Neural crest cell (in vitro differentiated cells): ENCODE measurements at places on chromosomes 1 and 21. TPM values are rescaled to one million over a fixed set of nuclear protein-coding genes. Genes with fewer than 3 reads are reported as not detected.

LCE2A gene
- total RNA-seq = not detected in 2 replicates

BEND5 gene
- 18.0 and 18.2 TPM in 2 replicates for total RNA-seq

DRAXIN gene
- 9.7 TPM in 2 replicates for total RNA-seq

SAMD11 gene
- total RNA-seq = 0.14 TPM in 1 of 2 replicates, not detected in the other

ZNF326 gene
- total RNA-seq = 42.9 and 43.8 TPM in 2 replicates

L1TD1 gene
- total RNA-seq = 10.1 and 11.5 TPM in 2 replicates

CRYBG2 gene
- total RNA-seq = 3.8 and 6.3 TPM in 2 replicates

OR2G6 gene
- not detected in 2 replicates for total RNA-seq

TENT5C gene
- total RNA-seq = 1.3 and 1.4 TPM in 2 replicates

CCNL2 gene
- total RNA-seq = 249 and 261 TPM in 2 replicates

DNA sequence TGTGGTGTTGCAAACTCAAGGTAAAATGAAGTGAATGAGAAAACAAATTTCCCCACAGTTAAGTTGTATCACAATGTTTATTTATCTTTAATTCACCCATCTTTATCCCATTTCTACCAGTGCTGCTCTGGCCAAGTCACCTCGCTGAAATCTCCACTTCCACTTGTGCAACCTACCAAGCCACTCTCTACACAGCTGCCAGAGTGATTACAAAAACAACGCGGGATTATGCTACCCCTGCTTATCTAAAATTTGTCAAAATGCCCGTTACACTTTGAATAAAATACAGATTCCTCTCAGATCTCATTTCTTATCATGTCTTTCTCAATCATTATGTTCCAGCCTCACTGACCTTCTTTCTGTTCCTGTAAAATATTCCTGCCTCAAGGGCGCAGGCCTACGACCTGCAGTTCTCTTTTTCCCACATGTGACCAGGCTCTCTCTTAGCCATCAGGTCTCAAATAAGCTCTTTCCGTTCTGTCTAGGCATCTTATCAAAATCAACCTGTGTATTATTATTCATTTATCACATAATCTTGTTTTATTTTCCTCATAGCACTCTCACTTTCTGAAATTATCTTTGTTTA, 95.6 kb downstream of the NTMT2 start:
- no peak overlapping the region for H3K4me3 ChIP-seq
- peaks cover 3% of the 10 kb centered on the region for H3K4me1 ChIP-seq
- H3K27me3 ChIP-seq = no peaks in the 10 kb centered on the region
- DNase-seq = no peak

DNA sequence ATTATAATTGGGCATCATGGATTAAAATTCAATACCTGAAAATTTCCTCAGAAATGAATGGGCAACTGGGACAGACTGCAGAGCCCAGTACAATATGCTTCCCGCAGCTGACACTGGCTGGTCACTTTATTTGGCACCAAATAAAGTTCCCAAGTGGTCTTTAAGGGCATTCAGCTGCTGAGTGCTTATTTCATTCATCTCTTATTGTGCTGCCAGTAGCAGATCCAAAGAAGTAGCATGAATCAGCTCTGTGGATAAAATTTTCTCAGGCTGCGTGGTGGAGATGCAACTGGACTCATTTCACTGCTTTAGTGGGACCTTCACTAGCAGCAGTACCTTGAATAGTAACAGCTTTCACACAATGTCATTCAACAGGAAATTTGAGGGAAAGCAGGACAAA, 226.3 kb upstream of the ADGRL2 start:
- no peak overlapping the region for H3K27ac ChIP-seq
- H3K4me1 ChIP-seq = peaks cover 24% of the 10 kb centered on the region
- no peaks in the 10 kb centered on the region for H3K36me3 ChIP-seq
- no peak for DNase-seq
- H3K4me3 ChIP-seq = no peak overlapping the region

GRCh38 chr1:17587693-17588047, 48.2 kb downstream of the ARHGEF10L start:
- H3K27ac ChIP-seq = peak overlapping the region; percentile 43
- DNase-seq = no peak
- peaks cover 4% of the 10 kb centered on the region for H3K36me3 ChIP-seq
- H3K27me3 ChIP-seq = no peaks in the 10 kb centered on the region

GRCh38 chr1:186030453-186030852, 296.3 kb downstream of the HMCN1 start:
- H3K4me3 ChIP-seq = no peak overlapping the region
- no peak for DNase-seq
- H3K27ac ChIP-seq = no peak overlapping the region

- no peaks in the 10 kb centered on the region for H3K27me3 ChIP-seq
- no peak overlapping the region for H3K4me3 ChIP-seq
- no peak overlapping the region for H3K27ac ChIP-seq
- H3K4me1 ChIP-seq = peaks cover 9% of the 10 kb centered on the region
These were observed 8.7 kb downstream of the PARK7 start for GRCh38 chr1:7970246-7970645.

DNA sequence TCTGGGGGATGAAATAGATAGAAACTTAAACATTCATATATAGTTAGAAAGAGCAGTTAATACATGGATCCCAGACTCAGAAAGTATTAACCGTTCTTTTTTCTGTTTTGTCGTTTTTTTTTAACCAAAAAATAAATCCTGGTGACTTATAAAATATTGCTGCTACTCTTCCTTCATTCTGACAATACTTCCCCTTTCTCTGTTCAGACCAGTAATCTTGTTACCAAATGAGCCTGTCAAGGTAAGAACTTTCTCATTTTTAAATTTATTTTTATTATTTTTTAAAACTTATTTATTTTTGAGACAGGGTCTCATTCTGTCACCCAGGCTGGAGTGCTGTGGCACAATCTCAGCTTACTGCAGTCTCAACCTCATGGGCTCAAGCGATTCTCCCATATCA, 13.7 kb downstream of the PTPN22 start:
- H3K27ac ChIP-seq = no peak overlapping the region
- H3K4me3 ChIP-seq = no peak overlapping the region
- no peaks in the 10 kb centered on the region for H3K27me3 ChIP-seq

- H3K27ac ChIP-seq = no peak overlapping the region
- DNase-seq = no peak
- no peak overlapping the region for H3K4me3 ChIP-seq
- H3K4me1 ChIP-seq = peaks cover 12% of the 10 kb centered on the region
- no peaks in the 10 kb centered on the region for H3K36me3 ChIP-seq
These were observed 206.9 kb upstream of the SNX7 start for GRCh38 chr1:98454666-98455065.

DNA sequence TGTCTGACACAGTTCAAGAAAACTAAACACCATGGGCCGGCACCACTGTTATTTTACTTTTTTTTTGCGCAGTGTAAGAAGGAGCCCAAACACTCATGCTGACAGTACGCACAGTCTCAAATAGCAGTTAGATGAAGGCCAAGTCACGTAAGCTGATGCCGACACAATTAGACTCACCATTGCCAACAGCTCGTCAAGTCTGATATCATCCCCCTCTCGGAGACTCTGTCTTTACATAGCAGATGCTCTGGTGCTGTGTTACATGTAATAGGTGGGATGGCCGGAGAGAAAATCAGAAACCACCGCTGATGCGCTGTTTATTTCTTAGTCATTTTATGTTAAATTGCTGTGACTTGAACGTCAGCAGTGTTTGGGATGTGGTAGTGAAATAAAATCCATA, 49.3 kb downstream of the TGFB2 start:
- peaks cover 2% of the 10 kb centered on the region for H3K36me3 ChIP-seq
- no peaks in the 10 kb centered on the region for H3K4me1 ChIP-seq
- H3K4me3 ChIP-seq = no peak overlapping the region
- DNase-seq = no peak
- no peak overlapping the region for H3K27ac ChIP-seq

- H3K4me1 ChIP-seq = peaks cover 15% of the 10 kb centered on the region
- no peaks in the 10 kb centered on the region for H3K36me3 ChIP-seq
- H3K27ac ChIP-seq = no peak overlapping the region
These were observed 787 bp downstream of the PTGFR start for GRCh38 chr1:78491451-78492071.

DNA sequence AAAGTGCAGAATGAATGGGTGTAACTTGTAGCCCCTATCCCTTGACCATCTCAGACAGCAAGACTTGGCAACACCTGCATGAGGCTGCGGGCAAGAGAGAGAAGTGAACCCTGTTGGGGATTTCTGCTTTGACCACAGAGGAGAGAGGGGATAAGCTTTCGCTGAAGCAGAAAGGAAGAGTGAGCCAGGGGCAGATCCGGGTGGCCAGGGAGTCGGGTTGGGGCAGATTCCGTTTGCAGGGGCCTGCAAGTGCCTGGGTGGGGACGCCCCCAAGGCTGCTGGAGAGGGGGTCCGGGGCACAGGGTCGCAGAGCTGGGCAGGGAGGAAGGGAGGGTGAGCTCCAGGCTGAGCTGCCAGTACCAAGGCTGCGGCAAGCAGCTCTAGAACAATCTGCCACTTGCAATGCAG, 25.3 kb upstream of the PIK3CD start:
- H3K27me3 ChIP-seq = peaks cover 10% of the 10 kb centered on the region
- no peak for DNase-seq
- H3K4me1 ChIP-seq = peaks cover 8% of the 10 kb centered on the region
- H3K27ac ChIP-seq = no peak overlapping the region

DNA sequence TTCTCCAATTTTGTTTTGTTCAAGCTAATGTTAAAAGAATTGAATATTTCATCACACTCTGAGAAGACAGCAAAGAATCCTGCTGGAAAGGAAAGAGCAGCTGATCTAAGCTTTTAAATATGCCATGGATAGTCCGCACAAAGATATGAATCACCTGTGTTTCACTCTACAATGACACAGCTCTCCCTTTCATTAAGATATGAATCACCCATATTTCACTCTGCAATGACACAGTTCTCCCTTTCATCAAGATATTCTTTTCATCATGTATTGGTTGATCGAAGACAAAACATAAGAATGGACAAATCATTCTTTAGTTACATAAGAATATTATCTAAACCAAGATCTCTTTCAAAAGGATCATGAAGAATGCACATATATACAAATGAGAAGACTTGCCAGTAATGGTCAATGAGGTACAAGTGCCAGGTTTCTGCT, 367.3 kb downstream of the SMYD3 start:
- H3K36me3 ChIP-seq = no peaks in the 10 kb centered on the region
- no peak overlapping the region for H3K27ac ChIP-seq
- no peaks in the 10 kb centered on the region for H3K27me3 ChIP-seq
- H3K4me3 ChIP-seq = no peak overlapping the region
- peaks cover 13% of the 10 kb centered on the region for H3K4me1 ChIP-seq
- DNase-seq = no peak

- H3K27ac ChIP-seq = no peak overlapping the region
- no peak overlapping the region for H3K4me3 ChIP-seq
- DNase-seq = no peak
- H3K4me1 ChIP-seq = peaks cover 25% of the 10 kb centered on the region
- peaks cover 7% of the 10 kb centered on the region for H3K27me3 ChIP-seq
These were observed 7.4 kb upstream of the LRRN2 start for GRCh38 chr1:204692841-204693356.

DNA sequence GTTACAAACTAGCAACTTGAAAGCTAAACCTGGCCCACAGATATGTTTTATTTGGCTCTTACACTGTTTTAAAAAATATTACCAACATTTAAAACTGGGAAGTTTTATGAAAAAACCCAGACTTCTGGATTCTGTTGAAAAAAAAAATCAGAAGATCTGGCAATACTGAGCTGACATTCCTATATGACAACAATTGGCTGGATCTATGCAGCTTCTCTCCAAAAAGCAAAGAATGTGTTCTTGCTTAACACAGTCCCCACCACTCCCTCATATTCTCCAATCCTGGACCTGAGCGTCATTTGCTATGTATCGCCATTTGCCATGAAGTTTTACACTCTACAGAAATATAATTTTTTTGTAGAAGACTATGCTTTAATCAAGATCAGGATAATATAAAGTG, 859.6 kb downstream of the LTN1 start:
- no peak overlapping the region for H3K27ac ChIP-seq
- no peaks in the 10 kb centered on the region for H3K4me1 ChIP-seq
- no peak for DNase-seq
- no peak overlapping the region for H3K4me3 ChIP-seq
- H3K36me3 ChIP-seq = no peaks in the 10 kb centered on the region
- no peaks in the 10 kb centered on the region for H3K27me3 ChIP-seq

DNA sequence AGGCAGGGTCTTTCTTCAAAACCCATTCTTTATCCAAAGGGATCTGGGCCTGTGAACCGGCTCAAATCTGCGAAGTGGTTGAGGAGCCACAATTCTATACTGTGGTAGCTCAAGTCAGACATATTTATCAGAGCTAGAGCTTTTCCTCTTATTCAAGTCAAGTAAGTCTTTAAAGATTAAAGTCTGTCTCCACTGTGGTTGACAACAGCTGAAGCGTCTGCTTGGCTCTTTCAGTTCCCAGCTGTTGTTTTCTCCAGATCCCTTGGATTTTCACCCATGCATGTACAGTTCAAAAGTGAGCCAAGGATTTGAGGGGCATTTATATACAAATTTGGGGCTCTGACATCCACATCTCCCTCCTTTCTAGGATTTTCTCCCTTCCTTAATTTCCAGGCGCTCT, 66.9 kb downstream of the C1orf185 start:
- H3K27ac ChIP-seq = no peak overlapping the region
- no peak for DNase-seq
- no peak overlapping the region for H3K4me3 ChIP-seq
- H3K27me3 ChIP-seq = peaks cover 21% of the 10 kb centered on the region
- no peaks in the 10 kb centered on the region for H3K4me1 ChIP-seq

DNA sequence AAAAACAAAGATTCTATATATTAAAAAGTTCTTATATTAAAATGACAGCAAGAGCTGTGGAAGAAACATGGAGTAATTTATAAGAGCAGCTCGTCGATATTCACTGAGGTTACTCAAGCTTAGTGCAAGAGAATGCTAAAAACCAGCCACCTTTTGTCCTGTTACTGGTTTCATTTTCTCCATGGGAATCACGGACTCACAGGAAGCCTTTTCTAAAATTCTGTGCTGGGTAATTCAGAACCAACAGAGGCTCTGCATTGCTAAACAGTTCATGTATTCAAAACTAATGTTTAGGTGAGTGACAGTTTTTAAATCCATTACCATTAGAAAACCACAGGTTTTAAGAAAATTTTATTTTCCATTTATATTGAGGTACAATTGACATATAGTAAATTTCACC, 147.8 kb upstream of the MAP1LC3C start:
- H3K27me3 ChIP-seq = no peaks in the 10 kb centered on the region
- no peak overlapping the region for H3K27ac ChIP-seq
- no peak overlapping the region for H3K4me3 ChIP-seq
- no peak for DNase-seq

DNA sequence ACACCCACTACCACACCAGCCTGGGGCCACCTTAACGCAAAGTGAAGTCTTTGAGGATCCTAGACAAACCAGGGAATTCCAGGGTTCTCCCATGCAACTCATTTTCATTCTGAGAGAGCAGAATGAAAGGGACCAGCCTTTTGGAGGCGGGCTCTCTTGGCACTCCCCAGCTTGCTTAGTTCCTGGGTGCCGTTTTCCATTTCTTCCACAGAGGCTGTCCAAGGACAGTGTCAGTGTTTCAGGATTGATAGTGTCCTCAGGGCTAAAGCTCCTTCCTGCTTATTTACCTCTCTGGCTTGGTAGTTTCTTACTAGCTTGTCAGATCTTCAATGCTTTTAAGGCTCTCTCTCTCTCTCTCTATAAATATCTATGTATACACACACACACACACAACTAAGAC, 30.1 kb upstream of the GNG4 start:
- H3K27ac ChIP-seq = no peak overlapping the region
- H3K4me3 ChIP-seq = no peak overlapping the region
- H3K27me3 ChIP-seq = no peaks in the 10 kb centered on the region
- H3K36me3 ChIP-seq = peaks cover 10% of the 10 kb centered on the region
- no peaks in the 10 kb centered on the region for H3K4me1 ChIP-seq
- DNase-seq = no peak

GRCh38 chr1:41802532-41803501, 115.9 kb downstream of the HIVEP3 start:
- H3K27me3 ChIP-seq = no peaks in the 10 kb centered on the region
- no peaks in the 10 kb centered on the region for H3K36me3 ChIP-seq
- no peak for DNase-seq
- no peaks in the 10 kb centered on the region for H3K4me1 ChIP-seq
- H3K4me3 ChIP-seq = no peak overlapping the region
